ENCODE measurements at places on chromosomes 16 and 17. TPM values are rescaled to one million over a fixed set of nuclear protein-coding genes. Genes with fewer than 3 reads are reported as not detected.

- no peaks in the 10 kb centered on the region for H3K27me3 ChIP-seq
- H3K27ac ChIP-seq, result no peak overlapping the region
- DNase-seq, result peak; percentile 80
- no peak overlapping the region for H3K4me3 ChIP-seq
- H3K4me1 ChIP-seq, result no peaks in the 10 kb centered on the region
- H3K36me3 ChIP-seq, result no peaks in the 10 kb centered on the region
Observed at GRCh38 chr16:52912565-52913173, 140.0 kb downstream of the CHD9NB start.

DNA sequence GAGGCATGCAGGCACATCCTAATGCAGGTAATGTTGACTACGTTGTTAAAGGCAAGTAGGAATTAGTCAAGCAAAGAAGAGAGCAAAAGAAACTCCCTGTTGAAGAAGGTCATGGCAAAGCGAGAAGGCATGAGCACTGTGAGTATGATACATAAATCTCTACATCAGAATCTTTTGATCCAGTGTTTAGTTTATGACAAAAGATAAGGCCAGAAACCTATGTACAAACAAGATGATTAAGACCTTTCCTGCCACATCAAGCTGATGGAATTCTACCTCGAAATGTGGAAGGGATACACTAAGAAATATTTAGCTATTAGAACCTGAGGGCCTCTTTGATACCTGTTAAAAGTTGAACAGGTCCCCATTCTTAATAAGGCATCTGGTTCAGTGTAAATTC is 20.2 kb downstream of the SYCE1L start:
- H3K4me3 ChIP-seq, result no peak overlapping the region
- DNase-seq, result no peak
- no peak overlapping the region for H3K27ac ChIP-seq
- no peaks in the 10 kb centered on the region for H3K4me1 ChIP-seq
- no peaks in the 10 kb centered on the region for H3K27me3 ChIP-seq

- H3K36me3 ChIP-seq, result no peaks in the 10 kb centered on the region
- H3K27me3 ChIP-seq, result no peaks in the 10 kb centered on the region
- H3K4me3 ChIP-seq, result no peak overlapping the region
- H3K27ac ChIP-seq, result no peak overlapping the region
Observed at GRCh38 chr17:40301315-40301714, 7.7 kb upstream of the RARA start.

- no peaks in the 10 kb centered on the region for H3K36me3 ChIP-seq
- H3K27ac ChIP-seq, result peak overlapping the region; percentile 93
- DNase-seq, result no peak
- no peaks in the 10 kb centered on the region for H3K27me3 ChIP-seq
- no peak overlapping the region for H3K4me3 ChIP-seq
- peaks cover 82% of the 10 kb centered on the region for H3K4me1 ChIP-seq
Observed at GRCh38 chr16:57801098-57801808, 1.0 kb downstream of the KIFC3 start.

DNA sequence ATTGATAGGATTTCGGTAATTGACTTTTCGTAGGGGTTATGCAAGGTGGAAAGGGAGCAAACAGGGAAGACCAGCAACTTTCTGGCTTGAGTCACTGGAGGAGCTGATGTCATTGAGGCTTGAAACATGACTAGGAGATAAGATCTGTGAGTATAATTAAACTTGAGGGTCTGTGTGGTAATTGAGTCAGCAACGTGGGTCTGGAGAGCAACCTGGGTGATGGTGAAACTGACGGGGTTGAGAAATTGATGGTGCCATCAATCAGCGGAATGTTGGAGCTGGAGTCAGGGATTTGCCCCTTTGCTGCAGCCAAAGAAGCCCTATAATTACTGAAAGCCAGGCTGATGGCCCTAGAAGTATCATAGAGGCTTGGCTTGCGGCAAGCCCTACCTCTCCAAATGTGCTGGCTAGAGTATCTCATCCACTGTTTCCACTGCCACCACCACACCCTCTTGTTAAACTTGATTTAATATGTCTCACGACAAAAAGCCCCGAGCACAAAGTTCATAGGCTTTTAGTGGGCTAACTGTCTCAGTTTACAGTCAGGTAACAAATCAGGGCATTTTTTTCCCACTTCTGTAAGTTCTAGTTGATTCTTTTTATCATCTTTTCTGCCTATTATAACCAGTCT is 186.9 kb upstream of the ELAC2 start:
- no peaks in the 10 kb centered on the region for H3K36me3 ChIP-seq
- no peaks in the 10 kb centered on the region for H3K4me1 ChIP-seq
- no peaks in the 10 kb centered on the region for H3K27me3 ChIP-seq
- no peak overlapping the region for H3K27ac ChIP-seq

DNA sequence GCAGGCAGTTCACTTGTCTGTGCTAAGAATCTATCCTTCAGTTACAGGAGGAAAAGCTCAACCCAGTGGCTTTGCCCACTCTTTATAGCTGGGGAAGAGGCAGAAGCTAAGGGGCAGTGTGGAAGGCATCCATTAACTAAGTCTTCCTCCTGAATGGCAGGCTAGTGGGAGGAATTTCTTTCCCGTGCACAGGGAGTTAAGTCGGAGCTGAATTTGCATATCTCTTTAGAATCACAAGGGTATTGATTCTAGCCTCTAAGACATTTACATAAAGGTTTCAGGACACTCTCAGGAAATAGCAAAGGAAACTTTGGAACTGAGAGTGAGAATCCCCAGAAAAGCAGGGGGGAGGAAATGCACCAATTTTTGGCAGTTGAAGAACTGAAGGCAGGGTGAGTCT is 245.6 kb downstream of the CA10 start:
- no peaks in the 10 kb centered on the region for H3K4me1 ChIP-seq
- no peak for DNase-seq
- no peaks in the 10 kb centered on the region for H3K36me3 ChIP-seq
- H3K27ac ChIP-seq, result no peak overlapping the region
- H3K27me3 ChIP-seq, result no peaks in the 10 kb centered on the region

DNA sequence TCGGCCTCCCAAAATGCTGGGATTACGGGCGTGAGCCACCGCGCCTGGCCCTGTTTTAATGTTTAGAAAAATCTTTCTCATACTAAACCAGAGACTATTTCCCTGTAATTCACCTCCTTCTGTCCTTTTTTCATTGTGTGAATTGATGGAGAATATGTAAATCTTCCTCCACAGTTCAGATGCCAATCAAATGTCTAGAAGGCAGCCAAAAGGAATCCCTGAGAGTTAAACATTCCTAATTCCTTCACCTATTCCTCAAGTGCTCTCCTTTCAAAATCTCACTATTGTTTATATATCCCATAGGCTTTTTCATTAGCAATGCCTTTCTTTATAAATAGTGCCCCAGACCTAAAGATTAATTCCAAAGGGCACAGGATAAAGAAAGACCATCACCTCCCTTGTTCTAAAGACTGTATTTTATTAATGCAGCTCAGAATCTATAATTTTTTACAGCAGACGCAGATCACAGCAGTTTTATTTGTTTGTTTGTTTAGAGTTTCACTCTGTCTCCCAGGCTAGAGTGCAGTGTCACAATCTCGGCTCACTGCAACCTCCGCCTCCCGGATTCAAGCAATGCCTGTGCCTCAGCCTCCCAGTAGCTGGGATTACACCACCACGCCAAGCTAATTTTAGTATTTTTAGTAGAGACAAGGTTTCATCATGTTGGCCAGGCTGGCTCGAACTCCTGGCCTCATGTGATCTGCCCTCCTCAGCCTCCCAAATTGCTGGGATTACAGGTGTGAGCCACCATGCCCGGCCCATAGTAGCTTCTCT is 30.5 kb downstream of the COPZ2 start:
- no peak overlapping the region for H3K27ac ChIP-seq
- H3K36me3 ChIP-seq, result no peaks in the 10 kb centered on the region
- no peaks in the 10 kb centered on the region for H3K27me3 ChIP-seq

GRCh38 chr17:27069842-27070508 is 223.9 kb upstream of the WSB1 start:
- no peak for DNase-seq
- H3K4me1 ChIP-seq, result no peaks in the 10 kb centered on the region
- H3K36me3 ChIP-seq, result no peaks in the 10 kb centered on the region
- no peak overlapping the region for H3K27ac ChIP-seq
- H3K4me3 ChIP-seq, result no peak overlapping the region
- no peaks in the 10 kb centered on the region for H3K27me3 ChIP-seq

GRCh38 chr17:82480318-82480717 is 21.8 kb downstream of the NARF start:
- DNase-seq, result no peak
- H3K27me3 ChIP-seq, result no peaks in the 10 kb centered on the region
- peaks cover 5% of the 10 kb centered on the region for H3K36me3 ChIP-seq
- H3K27ac ChIP-seq, result no peak overlapping the region

- no peak overlapping the region for H3K4me3 ChIP-seq
- peaks cover 12% of the 10 kb centered on the region for H3K4me1 ChIP-seq
- no peaks in the 10 kb centered on the region for H3K27me3 ChIP-seq
- peak; percentile 17 for DNase-seq
Observed at GRCh38 chr16:3235856-3236669, 1.1 kb upstream of the ZNF200 start.

- no peaks in the 10 kb centered on the region for H3K36me3 ChIP-seq
- peaks cover 50% of the 10 kb centered on the region for H3K4me1 ChIP-seq
- no peaks in the 10 kb centered on the region for H3K27me3 ChIP-seq
- H3K4me3 ChIP-seq, result no peak overlapping the region
Observed at GRCh38 chr16:48558371-48558841, 51.6 kb downstream of the N4BP1 start.

Gene OR4D1
- not detected for total RNA-seq
